Muscle of arm (tissue), 14 donors: ENCODE measurements at places on chromosomes 5 and 9. TPM values are rescaled to one million over a fixed set of nuclear protein-coding genes. Genes with fewer than 3 reads are reported as not detected.

- DNase-seq: no peak
Measured at GRCh38 chr9:88339317-88339716, 48.9 kb upstream of the SPIN1 start.

Gene MAP1B
- polyA plus RNA-seq: 27.3 TPM

Gene FST
- 41.9 TPM for polyA plus RNA-seq

DNA sequence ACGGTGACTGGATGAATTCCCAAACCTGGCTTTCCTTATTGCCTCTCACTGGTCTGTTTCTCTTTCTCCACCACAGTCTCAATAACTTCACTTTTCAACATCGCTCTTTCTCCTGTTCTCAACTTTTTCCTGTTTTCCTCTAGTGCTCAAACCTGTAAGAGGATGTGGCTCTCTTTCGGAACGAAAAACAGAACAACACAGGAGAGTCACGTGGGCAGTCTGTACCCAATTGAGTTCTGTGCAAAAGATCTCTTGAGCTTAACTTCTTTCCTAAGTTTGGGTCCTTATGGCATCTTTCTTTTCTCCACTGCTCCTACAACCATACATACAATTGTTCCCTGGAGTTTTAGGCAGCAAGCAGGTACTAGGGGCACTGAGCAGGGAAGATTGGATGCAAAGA lies 8.9 kb downstream of the HAVCR1 start:
- DNase-seq: no peak
